ENCODE measurements at places on chromosomes 1 and 21.

DNA sequence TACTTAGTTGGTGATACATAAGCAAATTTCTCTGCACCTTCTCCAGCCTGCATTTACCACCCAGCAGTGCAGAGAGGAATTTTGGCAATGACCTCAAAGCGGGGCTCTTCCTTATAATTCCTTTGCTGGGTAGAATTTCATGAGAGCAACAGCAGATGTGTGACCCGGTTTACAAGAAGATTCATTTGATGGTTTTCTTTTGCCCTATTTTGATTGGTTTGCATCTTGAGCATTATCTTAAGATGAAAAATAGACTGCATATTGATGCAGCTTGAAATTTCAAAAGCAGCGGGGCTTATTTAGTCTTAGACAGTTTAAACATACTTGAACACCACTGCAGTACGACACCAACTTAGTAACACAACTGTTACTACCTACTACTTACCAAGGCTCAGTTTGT lies 378.9 kb downstream of the TTLL7 start:
- no peak for DNase-seq

DNA sequence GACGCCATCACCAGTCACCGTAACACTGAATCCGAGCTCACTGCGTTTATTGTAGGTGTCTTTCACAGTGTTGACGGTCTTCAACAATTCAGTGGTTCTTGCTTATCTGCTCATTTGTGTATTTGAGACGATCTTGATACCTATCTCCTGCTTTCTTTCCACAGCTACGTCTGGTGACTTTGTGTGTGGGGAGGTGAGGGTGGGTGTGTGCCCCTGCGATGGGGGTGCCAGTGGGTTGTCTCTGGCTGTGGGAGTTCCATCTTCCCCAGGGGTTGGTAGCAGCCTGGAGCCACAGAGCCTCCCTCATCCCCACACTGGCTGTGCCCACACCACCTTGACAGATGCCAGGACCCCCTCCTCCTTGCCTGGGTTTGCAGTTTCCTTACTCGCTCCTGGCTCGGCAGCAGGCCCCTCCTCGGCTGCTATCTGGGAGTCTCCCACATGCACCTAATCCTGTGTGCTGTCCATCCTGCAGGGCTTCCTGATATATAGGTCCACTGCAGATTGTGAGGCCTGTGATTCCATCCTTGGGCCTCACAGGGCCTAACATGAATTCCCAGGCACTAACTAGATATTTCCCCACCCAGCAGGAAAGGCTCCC lies 6.3 kb upstream of the PARP1 start:
- no peak for DNase-seq

DNA sequence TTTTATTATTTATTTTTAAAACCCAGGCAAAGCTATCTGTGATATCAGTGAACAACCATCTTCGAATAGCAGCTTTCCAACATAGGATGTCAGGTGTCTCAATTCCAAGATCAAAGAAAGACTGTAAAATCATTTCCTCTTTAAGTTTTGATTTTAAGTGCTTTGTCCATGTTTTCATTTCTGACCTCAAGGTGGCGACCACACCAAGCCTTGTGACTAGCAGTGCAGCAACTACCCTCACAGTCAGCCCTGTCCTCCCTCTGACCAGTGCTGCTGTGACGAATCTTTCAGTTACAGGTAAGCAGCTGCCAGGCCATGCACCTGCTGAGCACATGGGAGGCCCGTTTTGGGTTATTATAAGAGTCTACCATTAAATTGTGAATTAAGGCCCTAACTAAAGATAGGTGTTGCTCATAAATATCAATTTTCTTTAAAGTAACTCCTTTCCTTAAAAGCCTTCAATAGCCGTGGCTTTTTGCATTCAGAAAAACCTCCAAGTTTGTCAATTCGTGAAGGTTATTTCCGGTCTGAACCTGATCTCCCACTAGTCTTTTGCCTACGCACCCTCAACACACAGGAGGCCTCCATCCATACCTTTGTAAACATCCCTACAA lies 117.0 kb downstream of the CD247 start:
- DNase-seq: no peak

GRCh38 chr1:87902830-87903229 lies 574.1 kb downstream of the LMO4 start:
- no peak for DNase-seq

GRCh38 chr1:206672844-206673758 lies 11.6 kb upstream of the MAPKAPK2 start:
- no peak for DNase-seq

DNA sequence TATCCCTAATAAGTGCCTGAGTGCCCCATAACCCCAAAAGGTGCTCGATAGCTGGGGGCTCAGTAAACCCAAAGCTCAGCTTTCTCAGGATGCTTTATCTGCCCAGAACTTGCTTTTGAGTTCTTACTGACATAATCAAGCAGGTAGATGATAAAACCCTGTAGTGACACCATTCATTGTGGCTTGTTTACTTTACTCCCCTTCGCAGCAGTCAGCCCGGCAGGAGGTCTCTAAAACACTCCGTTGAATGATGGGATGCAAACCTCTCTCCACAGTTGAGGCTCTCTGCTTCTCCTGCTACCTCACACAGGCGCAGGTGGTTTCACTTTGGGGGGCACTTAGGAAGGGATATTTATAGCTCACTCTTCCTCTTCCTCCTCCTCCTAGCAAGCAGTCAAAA lies 349.4 kb downstream of the HLX start:
- no peak for DNase-seq

- no peak for DNase-seq
These were observed 375.3 kb upstream of the C1orf87 start for GRCh38 chr1:60448850-60449249.

All from SW 1271 (cell line).